A549 treated with CpdA at 1 μM for 4 hours (cell line): ENCODE measurements at places on chromosomes 7 and 10. TPM values are rescaled to one million over a fixed set of nuclear protein-coding genes. Genes with fewer than 3 reads are reported as not detected.

The STEAP4 gene
- not detected in 5 replicates for total RNA-seq

The HMX3 gene
- total RNA-seq, result not detected in 5 replicates

The GRM3 gene
- not detected in 5 replicates for total RNA-seq

The FAM237B gene
- not detected in 5 replicates for total RNA-seq

The ATG9B gene
- total RNA-seq, result 0.64 to 0.97 TPM (median 0.86 TPM) in 5 replicates

The JAKMIP3 gene
- 1.8 to 2.1 TPM (median 1.9 TPM) in 5 replicates for total RNA-seq

The PLAC9 gene
- 0.16 to 0.50 TPM in 2 of 5 replicates, not detected in the others for total RNA-seq

The HACD1 gene
- total RNA-seq, result 36.3 to 63.0 TPM (median 57.3 TPM) in 5 replicates

The LIPN gene
- not detected in 5 replicates for total RNA-seq

The LBX1 gene
- not detected in 5 replicates for total RNA-seq

The SLC18A3 gene
- 0.03 TPM in 1 of 5 replicates, not detected in the others for total RNA-seq

The SPDYE11 gene
- not detected in 5 replicates for total RNA-seq

The GBX1 gene
- total RNA-seq, result not detected in 5 replicates
